ENCODE measurements at places on chromosomes 5 and 9.

GRCh38 chr9:108671794-108672193, 184.0 kb downstream of the ACTL7B start:
- DNase-seq: no peak

DNA sequence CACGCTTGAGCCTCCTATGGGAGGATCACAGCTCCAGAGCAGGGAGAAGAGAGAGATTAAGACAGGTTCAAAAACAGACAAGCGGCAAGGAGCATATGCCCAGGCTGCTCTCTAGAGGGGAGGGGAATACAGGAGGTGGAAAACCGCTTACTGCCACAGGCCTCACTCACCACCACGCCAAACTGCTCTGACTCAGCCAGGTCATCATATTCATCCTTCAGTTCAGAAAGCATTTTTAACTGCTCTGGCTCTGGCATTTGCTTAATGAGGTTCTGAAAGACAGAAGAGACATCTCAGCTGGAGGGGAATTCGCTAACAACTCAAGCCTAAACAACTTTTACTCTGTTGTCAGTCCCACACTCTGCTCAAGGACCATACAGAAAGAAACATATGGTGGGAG, 40.1 kb downstream of the PCDHGC5 start:
- DNase-seq: no peak

DNA sequence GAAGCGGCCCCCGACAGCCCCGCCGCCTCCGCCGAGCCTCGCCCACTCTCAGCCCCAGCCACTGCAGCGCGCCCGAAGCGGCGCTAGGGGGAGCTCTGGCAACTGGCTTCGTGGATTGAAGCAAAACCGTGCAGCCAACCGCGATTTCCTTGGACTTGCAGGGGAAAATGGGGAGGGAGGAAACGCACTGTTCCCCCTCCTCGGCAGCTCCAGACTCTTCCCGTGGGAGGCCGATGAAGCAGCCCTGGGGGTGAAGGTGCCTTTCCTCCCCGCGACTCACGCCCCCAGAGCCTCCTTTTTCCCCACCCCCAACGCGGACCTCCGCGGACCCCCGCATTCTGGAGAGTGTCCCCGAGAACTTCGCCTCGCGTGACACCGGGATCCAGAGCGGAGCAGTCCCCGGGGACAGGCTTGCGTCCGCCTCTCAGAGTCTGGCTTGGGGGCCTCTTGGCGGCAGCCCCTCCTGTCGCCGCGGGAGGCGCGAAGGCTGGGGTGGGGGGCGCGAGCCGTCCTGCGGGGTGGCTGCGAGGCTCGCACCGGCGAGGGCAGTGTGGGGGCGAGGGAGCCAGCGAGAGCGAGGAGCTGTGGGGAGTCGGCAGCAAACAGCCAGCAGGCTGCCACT, 3.8 kb downstream of the IER5L start:
- peak; percentile 86 for DNase-seq

DNA sequence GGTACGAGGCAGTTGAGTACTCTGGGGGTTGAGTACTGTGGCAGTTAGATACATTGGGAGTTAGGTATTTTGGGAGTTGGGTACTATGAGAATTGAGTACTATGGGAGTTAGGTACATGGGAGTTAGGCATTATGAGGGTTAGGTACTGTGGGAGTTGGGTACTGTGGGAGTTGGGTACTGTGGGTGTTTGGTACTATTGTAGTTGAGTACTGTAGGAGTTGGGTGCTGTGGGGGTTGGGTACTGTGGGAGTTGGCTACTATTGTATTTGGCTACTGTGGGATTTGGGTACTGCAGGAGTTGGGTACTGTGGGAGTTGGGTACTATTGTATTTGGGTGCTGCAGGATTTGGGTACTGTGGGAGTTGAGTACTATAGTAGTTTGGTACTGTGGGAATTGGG, 4.8 kb upstream of the SLC6A19 start:
- no peak for DNase-seq

GRCh38 chr9:19648672-19649071, 140.2 kb downstream of the SLC24A2 start:
- no peak for DNase-seq

DNA sequence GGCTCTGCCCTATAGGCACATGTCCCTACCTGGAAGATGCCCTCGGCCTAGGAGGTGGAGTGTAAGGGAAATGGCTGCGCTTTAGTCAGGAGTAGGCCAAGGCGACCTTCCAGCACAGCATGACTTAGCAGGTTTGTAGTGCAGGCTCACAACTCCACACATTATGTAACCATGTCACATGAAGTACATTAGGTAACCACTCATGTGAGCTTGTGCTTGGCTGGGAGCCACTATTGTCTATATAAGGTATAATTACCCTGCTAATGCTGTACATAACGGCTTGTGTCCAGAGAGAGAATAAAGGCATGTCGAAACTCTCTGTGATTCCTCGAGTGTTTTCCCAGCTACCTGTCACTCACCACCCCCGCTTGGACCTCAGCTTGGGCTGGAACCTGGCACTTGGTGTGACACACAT, 74.9 kb downstream of the CAMK4 start:
- no peak for DNase-seq

GRCh38 chr5:108101821-108102220, 280.1 kb downstream of the FBXL17 start:
- DNase-seq: no peak

DNA sequence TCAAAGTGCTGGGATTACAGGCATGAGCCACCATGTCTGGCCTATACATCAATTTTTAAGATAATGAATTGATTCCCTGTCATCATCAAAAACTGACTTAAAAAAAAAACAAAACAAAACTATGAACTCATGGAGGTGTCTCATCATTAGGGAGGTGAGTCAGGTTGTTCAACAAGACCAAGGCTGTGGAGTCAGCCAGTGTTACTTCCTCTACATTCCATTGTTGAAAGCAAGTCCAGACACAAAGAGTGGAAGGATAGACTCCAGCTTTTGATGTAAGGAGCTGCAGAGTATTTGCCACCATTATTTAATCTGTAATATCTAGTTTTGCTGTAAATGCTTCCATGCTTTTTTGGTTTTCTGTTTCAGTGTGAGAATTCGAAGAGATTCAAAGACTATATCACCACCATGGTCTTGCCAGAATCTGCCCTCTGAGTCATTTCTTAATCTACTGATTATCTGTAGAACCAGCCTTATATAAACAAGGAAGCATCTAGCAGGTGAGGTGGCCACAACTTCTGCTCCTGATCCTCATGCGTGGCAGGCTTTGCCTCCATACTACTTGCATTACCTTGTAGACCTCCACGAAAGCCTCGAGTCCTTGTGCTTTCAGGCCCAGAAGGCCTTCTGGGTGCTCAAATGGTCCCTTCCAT, 156.1 kb downstream of the FGF1 start:
- no peak for DNase-seq

DNA sequence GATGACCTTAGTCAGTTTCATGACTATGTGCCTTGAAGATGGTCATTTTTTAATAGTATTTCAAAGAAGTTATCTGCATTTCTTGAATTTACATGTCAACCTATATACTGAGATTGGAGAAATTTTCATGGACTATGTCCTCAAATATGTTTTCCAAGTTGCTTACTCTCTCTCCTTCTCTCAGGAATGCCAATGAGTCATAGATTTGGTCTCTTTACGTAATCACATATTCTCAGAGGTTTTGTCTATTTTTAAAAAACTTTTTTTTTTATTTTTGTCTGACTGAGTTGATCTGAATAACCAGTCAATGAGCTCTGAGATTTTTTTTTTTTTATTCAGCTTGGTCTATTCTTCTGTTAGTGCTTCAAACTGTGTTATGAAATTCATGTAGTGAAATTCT, 374.7 kb upstream of the GRIN3A start:
- DNase-seq: no peak

DNA sequence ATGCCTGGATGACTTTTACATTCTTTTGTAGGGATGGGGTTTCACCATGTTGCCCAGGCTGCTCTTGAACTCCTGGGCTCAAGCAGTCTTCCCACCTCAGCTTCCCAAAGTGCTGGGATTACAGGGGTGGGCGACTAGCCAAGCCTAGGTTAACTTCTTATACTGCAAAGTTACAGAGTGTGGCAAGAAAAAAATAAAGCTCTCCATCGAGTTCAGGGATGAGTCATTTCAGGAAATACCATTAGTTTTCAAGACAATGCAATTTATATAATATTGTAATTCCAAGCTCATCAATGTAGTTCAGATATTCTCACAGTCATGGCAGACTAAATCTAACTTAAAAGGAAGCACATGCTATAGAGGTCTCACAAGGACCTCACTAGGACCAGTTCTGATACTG, 11.5 kb upstream of the ABO start:
- DNase-seq: no peak

DNA sequence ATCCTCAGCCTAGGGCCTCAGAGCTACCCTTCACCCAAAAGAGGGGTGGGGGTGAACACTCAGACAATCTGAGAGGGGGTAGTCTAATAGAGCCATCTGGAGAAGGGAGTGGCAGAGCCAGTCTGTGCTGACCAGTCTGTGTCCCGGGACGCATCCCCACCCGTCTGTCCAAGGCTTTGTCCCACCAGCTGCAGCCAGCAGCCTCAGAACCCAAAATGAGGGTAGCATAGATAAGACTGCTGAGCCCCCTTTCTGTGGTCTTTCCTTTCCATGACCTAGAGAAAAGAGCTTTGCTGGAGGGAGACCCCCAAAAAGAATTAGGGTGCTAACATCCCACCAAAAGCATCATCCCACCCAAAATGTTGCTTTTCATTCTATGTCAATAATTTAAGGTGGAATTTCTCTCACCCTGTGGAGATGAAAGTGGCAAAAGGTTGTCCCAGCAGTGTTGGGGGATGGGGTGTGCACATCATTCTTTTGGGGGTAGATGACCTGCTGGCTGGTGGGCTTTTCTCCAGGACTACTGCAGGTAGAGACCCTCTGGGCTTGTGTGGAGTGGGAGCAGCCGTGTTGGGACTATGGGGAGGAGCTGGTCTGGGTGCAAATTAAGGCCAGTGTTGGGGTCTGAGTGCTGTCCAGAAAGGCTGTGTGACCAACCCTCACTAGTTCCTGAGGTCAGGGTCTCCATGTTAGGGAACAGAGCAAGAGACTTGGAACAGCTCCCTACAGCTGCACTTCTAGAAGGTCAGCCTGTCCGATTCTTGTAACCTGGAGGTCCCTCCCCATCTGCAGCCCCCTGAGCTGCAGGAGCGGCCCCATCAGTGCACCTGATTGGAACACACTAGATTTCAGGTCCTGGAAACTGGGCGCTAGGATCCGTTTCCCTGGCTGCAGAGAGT, 19.9 kb downstream of the URM1 start:
- no peak for DNase-seq

GRCh38 chr5:153792305-153792704, 246.4 kb downstream of the FAM114A2 start:
- DNase-seq: no peak

DNA sequence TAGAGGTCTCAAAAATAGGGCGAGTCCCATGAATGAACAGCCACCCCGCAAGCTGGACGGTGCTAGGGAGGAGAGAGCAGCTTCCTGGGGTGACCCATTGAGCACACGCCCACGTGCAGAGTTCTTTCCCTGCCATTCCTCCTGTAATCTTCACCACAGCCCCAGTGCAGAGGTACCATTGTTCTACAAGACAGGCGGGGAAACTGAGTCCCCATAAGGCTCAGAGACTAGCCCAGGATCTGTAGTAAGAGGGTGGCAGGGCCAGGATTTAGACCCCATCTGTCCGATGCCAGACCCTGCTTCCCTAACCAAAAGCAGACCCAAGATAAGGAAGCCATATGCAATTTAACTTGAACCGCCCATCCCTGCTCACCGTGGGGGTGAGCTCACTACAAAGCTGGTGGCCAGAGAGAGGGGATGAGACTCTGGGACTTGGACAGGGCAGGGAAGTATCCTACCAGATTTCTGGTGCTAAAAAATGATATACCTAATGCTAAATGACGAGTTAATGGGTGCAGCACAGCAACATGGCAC, 36.7 kb upstream of the ORM1 start:
- DNase-seq: no peak

GRCh38 chr5:40623480-40624420, 56.0 kb upstream of the PTGER4 start:
- DNase-seq: no peak

- DNase-seq: no peak
Observed at GRCh38 chr5:163790497-163790896, 285.1 kb downstream of the MAT2B start.

GRCh38 chr9:69637193-69637816, 34.9 kb downstream of the APBA1 start:
- DNase-seq: no peak

- no peak for DNase-seq
Observed at GRCh38 chr9:104746285-104746684, 1.2 kb upstream of the NIPSNAP3A start.

Measured in astrocyte of the cerebellum (primary cell).